ENCODE measurements at places on chromosomes 13 and 19.
A peak's percentile ranks its signal among the peaks of the same experiment; 100 is the strongest.

DNA sequence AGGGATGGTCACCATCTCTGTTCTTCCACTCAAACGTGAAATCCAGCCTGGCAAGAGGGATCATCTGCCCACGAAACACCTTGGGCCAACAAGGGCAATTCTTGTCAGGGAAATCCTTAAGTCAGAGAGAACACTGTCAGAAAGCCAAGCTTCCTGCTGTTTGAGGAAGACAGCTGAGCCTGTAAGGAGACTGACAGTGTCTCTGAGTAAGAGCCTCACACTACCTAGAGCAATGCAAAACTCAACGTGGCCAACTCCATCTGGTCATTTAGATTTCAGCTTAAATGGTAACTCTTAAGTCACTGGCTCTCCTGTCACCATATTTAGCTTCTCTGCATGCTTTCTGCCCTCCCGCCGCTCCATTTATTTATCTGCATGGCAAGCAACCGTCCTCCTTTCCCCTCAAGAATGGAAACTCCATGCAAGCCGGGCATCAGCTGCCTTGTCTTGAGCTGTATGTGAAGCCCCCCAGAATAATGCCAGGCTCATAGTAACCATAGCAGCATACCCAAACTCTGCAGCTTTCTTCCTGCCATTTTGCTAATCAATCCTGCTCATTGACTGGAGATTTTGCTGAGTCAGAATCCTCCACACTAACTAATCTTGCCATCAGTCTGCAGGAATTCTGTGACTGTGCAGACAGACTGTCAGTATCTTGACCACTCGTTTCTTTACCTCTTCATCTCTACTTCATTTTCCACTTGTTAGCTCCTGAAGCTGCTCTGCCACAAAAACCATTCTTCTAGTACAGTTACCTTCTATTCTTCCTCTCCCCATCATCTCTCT lies 159.8 kb downstream of the IRS2 start:
- DNase-seq: no peak

DNA sequence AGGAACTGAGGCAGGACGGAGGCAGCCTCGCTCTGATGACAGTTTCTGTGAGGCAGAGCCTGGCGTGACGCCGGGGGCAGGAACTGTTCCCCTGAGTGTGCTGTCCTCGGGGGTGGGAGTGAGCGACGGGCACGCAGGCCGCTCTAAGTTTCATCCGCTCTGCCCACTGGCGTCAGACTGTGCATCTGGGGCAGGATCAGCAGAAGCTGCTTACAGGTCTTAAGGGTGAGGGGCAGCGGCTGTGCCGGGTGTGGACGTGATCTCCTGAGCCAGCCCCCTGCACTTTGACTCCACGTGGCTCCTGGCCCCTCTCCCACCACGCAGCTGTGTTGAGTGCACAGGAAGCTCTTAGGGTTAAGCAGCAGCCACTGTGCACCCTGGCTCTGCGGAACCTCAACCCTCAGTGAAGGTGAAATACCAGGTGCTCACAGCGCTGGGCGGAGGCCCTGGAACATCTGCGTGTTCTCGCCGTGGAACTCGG lies 1.5 kb downstream of the GRK1 start:
- DNase-seq: no peak

DNA sequence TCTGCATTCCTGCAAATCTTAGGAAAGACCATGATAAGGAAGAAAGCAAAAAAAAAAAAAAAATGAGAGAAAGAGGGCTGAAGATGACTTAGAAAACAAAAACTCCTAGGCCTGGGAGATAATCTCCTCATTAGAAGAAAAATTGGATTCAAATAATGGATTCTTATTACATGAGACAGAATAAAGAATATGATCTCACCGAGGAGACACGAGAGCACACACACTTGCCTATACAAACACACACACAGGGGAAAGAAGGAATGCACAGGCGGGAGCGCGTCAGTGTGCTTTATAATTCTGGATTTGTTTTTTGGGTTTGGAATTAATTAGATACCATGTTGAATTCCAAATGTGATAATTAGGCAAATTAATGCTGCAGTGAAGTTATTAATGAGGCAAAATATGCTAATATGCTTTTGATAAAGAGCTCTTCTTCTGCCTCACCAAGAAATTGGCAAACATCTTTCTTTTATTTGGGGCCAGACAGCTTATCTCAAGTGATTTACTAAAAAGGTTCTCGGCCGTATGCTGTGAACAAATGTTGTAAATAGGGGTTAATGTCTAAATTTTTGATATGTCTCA lies 36.1 kb upstream of the PCDH8 start:
- no peak for DNase-seq

- DNase-seq: no peak
Observed at GRCh38 chr13:98524391-98524790, 52.5 kb downstream of the STK24 start.

DNA sequence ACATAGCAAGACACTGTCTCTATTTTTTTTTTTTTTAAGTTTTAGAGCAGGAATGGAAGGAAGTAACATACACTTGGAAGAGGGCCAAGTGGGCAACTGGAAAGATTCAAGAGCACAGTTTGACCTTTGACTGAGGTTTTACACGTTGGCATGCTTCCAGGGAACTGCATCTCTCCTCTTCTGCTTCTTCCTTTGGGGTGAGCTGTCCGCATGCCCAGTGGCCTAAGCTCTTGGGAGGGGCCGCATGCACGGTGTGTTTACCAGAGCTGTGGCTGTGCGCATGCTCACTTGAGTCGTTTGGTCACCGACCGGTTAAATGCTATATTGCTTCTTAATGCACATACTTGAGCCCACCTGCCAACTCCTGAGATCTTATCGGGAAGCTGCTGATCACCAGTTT lies 727.7 kb downstream of the UQCRFS1 start:
- DNase-seq: no peak

DNA sequence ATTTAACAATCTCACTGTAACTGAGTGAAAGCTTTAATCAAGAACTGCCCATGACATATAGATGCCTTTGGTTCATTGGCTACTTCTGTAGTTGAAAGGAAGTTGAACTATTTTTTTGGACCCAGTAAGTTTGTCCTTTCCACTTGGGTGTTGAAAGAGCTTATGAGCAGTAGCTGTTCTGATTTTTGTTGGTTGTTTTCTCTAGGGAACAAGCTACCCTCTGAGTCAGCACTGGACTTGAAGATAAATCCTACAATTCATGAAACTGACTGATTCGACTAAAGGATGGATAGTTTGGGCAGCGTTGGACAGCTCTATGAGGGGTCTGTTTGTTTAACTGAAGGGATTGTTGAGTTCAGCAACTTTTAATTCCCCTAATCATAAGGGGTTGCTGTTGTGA lies 101.0 kb downstream of the PAN3 start:
- DNase-seq: peak; percentile 85

DNA sequence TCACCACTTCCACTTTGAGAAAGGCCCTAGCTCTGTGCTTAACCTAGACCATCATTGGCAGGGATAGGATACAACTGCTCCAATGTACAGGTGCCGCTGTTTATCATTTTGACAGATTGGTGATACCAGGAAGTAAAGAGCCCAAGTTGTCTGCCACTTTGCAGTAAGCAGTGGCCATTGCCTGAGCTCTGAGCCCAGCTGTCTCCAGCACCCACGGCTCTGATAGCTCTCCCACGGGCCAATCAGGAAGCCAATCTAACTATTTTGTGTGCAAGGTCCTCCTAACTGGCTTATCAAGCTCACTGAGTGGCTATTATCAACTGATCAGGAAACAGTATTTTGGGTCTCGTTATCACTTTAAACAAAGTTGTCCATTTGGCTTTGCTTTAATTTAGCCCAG lies 181.1 kb downstream of the DCT start:
- DNase-seq: no peak
